ENCODE measurements at places on chromosomes 6 and 20.

DNA sequence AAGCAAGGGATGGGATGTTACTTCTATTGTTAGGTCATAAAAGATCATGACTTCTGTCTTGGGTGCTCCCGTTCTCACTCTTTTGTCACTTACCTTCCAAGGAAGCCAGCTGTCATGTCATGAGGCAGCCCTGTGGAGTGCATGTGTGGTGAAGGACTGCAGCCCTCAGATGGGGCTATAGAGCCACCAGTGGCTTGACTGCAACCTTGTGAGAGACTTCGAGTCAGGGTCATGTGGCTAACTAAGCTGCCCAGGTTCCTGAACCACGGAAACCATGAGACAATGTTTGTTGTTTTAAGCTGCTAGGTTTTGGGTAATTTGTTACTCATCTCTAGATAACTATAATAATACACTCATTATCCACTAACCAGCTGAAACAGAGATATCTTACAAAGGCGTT is 477.1 kb downstream of the BTBD3 start:
- no peak for DNase-seq

DNA sequence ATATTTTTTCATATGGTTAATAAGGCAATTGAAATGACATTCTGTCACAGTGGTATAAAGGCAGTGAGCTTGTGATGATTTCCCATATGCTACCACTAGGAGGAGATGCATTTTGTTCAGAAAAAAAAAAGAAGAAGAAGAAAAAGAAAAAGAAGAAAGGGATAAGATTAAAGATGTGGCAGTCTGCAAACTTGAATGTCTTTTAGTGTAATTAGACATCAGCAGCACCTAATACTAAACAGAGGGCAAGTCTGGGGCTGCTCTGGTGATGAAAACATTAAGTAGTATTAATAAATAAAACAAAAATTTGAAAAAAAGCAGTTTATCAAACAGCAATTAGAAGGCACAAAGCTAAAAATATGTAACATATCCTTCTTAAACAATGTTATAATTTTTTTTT is 95.4 kb upstream of the DEFB112 start:
- no peak for DNase-seq

DNA sequence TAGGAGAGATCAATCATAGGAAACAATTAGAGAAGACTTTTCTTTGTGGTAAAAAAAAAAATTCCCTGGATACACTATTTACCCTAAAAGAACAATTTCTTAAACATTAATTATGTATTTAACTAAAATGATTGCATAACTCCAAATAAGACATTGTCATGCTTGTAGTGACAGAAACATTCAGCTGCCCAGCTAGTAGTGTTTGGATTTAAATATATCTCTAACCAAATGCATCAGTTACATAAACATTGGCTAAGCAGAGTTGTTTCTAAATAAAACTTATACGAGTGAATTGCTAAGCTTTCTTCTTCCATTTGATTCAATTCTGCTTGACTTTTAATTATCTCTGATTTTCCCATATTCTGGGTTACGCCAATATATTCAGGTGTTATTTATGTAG is 23.7 kb downstream of the MLIP start:
- DNase-seq = no peak

GRCh38 chr20:48457193-48458002 is 370.4 kb downstream of the PREX1 start:
- no peak for DNase-seq

DNA sequence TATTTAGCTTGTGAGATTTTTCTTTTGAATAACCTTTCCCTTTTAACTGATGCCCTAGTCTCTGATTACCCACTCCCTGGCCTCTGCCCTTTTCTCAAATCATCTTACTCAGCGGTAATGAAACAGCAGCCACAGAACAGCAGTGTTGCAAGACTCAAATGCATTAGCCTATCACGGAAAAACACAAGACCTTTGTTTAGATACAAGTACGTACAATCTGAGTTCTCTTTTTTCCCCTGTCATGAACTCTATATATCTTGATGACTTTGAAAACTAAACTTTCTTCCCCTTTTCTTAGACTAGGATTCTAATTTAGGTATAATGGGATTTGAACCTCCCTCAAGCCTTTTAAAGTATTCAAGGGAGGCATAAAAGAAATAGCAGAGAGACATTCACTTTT is 1034.9 kb downstream of the EYS start:
- DNase-seq = no peak

GRCh38 chr6:53474010-53474409 is 70.9 kb downstream of the GCLC start:
- DNase-seq = no peak

DNA sequence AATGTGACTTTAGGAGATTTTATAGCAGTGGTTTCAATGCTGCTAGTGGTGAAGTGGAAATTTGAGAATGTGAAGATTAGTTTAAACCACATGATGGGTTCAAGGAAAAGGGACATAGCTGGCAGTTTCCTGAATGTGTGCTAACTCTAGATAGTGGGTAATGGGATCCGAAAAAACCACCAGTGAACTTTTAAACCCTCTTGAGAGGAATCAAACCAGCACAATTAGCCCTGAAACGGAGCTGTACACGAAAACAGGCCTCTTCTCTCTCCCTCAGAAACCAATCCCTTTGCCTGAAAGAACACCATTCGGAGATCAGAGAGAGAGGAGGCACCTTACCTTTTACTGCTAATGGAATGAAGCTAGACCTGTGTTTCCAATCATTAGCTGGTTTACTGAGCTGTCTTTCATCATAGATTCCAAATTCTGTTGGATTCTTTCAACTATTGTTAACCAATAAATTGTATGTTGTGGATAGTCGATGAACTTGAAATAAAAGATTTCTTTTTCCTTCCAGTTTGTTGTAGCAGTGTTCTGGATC is 103.9 kb downstream of the AIG1 start:
- DNase-seq = no peak

DNA sequence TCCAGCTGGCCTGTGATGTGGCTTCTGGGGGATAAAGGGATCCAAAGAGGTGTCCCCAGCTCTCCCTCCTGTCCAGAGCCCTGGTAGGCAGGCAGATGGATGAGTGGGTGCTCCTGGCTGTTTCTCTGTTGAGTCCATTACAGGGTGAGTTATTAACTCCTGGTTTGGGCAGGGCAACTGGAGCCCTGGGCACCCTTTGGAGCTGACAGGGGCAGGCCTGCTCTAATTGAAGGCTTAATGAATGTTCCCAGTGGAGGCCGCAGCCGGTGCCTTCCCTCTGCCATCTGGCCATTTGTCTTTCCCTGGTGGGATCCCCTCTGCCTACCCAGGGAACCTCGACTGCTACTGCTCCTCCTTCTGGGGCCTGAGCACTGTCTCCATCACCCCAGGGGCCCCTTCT is 44.7 kb upstream of the MLN start:
- DNase-seq = no peak

DNA sequence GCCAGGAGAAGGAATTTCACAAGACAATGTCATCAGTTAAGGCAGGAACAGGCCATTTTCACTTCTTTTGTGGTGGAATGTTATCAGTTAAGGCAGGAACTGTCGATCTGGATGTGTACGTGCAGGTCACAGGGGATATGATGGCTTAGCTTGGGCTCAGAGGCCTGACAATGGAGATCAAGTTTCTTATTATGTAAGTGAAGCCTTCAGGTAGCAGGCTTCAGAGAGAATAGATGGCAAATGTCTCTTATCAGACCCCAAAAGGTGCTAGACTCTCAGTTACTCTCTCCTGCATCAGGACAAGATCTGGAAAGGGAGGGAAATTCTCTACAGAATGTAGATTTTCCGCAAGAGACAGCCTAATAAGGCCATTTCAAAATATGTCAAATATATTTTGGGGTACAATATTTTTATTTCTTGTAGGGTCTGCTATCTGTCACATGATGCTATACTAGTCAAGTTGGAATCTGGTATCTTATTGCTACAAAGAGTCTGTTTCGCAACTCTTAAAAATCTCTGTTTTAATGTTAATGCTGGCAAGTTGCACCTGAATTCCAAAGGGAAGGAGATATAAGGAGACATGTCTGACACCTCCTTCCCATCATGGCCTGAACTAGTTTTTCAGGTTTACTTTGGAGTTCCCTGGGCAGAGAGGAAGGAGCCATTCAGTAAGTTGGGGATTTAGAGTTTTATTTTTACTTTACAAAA is 48.8 kb downstream of the TRDN start:
- DNase-seq = no peak

- no peak for DNase-seq
These were observed 440.0 kb upstream of the HSF2 start for GRCh38 chr6:121959501-121959900.

DNA sequence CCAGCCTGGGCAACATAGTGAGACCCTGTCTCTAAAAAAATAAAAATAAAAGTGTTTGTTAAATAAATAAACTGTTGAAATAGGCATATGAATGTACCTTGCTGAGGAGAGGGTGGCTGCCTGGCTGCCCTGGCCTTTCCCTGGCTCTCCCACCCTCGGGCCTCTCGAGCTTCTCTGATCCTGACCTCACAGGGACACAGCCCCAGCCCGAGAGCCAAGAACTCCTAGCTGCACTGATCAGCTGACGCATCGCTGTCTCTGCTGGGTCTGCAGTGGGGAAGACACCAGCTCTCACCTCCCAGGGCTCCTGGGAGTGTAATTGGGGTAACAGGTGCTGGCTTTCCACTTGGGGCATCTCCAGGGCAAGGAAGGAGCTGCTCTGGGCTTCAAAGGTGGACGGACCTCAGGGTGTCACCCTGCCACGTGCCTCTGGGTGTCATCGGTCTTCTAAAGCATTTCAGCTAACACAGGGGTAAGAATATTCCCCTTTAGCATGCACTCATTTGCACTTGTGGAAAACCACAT is 6.9 kb downstream of the TCF15 start:
- DNase-seq = no peak

DNA sequence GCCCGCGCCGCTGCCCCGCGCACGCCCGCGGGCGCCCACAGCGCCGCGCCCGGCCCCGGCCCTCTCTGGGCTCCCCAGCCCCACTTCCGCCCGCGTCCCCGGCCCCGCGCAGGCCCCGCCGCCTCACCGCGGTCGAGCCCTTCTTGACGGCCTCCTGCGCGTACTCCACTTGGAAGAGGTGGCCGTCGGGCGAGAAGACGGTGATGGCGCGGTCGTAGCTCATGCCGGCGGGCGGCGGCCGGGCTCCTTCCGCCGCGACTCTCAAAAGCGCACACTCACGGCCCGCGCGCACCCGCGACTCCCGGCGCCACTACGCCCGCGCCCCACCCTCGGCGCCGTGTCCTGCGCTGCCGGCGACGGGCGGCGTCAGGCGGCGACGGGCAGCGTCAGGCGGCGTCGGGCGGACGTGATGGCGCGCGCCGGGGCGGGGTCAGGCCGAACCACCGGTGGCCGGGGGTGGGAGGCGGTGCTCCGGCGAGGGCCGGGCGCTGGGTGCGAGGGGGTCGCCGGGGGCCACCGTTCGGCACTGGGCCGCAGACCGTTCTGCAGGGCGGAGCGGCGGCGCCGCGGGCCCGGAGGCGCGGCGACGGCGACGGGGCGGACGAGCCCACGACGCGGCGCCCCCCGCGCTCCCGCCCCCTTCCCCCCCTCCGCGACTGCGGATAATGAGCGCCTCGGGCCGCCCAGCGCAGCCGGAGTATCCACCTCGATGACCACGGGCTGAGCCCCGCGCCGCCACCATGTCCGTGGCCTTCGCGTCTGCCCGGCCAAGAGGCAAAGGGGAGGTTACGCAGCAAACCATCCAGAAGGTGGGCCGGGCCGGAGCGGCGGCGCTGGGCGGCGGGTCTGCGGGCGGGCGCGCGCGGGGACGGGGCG is at the start of the genes PSMA7 and SS18L1:
Gene PSMA7 (minus strand): TSS at position 314 of the 876 bp plus-strand sequence. CDS start 91 bp downstream, at position 223.
Gene SS18L1 (plus strand): TSS at position 689 of the 876 bp plus-strand sequence. CDS start 52 bp downstream, at position 741.
- DNase-seq = peak; percentile 98

DNA sequence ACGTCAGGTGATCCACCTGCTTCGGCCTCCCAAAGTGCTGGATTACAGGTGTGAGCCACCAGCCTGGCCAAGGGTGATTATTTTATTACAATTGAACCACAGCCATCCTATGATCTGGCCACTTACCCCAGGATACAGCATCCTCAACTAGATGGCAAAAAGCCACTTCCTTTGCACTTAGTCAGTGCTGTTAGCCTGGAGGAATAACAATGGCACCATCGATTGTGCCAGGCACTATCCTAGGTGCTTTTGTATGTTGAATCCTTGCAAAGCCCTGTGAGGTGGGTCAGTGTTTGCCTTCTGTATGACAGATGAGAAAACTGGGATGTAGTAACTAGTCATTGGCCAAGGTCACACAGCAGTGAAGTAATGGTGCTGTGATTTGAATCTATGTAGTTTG is 11.2 kb upstream of the TTPAL start:
- no peak for DNase-seq

DNA sequence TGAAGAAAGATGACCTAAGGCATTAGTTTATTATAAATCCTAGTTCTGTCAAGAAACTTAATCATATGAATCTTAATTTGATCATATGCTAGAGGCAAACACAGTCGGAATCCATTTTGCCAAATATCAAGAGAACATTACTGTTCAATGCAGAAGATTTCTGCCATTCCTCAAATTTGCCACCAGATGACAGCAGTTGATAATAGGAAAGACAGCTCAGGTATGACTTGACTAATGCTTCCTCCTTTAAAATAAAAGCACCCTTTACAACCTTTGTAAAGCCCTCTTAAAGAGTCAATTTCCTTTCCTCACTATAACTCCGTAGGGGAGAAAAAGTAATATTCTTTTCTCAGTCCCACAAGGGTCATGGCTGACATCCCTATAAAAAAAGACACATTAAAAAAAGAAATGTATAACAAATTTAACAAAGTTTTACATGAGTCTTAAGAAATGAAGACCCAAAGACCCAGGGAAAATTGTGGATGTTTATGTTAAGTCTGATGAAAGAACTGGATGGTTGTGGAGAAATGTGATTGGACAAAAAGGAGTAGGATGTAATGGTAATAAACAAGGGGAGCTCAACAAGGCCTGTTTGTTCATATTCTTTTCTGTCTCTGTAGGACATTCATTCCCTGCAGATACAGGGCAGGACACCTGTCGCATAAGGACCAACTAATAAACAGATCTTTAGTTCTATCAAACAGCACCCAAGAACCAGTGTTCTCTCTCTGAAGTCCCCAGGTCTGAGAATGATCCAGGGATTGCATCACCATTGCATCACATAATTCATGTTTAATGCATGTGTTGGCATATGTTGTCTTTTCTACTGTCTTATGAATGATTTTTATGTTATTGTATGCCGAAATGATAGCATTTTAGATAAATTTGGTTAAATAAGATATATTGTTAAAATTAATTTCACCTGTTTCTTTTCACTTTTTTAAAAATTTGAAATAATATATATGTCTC is 23.0 kb upstream of the IL17A start:
- DNase-seq = no peak

DNA sequence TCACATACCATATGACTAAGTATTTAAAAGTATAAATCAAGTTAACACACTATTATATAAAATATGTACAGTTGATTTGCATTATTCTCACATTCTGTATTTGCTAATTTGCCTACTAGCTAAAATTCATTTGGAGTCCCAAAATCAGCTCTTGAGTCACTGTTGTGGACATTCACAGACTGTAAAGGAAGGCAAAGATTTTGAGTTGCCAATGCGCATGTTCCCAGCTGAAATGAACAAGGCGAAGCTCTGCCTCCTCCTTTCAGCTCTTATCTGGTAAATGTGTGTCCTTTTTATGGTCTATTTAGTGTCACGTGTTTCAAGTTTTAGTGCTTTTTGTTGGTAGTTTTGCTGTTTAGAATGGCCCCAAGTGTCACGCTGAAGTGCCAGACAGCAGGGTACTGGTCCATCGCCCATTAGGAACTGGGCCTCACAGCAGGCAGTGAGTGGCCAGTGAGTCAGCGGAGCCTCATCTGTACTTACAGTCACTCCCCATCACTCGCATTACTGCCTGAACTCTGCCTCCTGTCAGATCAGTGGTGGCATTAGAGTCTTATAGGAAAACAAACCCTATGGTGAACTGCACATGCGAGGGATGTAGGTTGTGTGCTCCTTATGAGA is 87.2 kb upstream of the ADTRP start:
- no peak for DNase-seq

- no peak for DNase-seq
These were observed 88.6 kb downstream of the SIM1 start for GRCh38 chr6:100376103-100376502.

Measured in GM19239 (cell line).